ENCODE measurements at places on chromosomes 12 and 14. TPM values are rescaled to one million over a fixed set of nuclear protein-coding genes. Genes with fewer than 3 reads are reported as not detected.

- no peak overlapping the region for H3K4me3 ChIP-seq
- no peaks in the 10 kb centered on the region for H3K4me1 ChIP-seq
- no peaks in the 10 kb centered on the region for H3K36me3 ChIP-seq
- DNase-seq: peak; percentile 33
- H3K27me3 ChIP-seq: peaks cover 33% of the 10 kb centered on the region
Observed at GRCh38 chr12:47988073-47989022, 15.9 kb downstream of the COL2A1 start.

GRCh38 chr14:33788161-33788560 lies 162.7 kb downstream of the EGLN3 start:
- H3K4me1 ChIP-seq: no peaks in the 10 kb centered on the region
- no peak overlapping the region for H3K27ac ChIP-seq
- no peak overlapping the region for H3K4me3 ChIP-seq
- no peaks in the 10 kb centered on the region for H3K36me3 ChIP-seq

- H3K27ac ChIP-seq: no peak overlapping the region
- peaks cover 3% of the 10 kb centered on the region for H3K36me3 ChIP-seq
- DNase-seq: peak; percentile 61
- no peak overlapping the region for H3K4me3 ChIP-seq
Observed at GRCh38 chr12:29552324-29552927, 54.9 kb upstream of the OVCH1 start.

DNA sequence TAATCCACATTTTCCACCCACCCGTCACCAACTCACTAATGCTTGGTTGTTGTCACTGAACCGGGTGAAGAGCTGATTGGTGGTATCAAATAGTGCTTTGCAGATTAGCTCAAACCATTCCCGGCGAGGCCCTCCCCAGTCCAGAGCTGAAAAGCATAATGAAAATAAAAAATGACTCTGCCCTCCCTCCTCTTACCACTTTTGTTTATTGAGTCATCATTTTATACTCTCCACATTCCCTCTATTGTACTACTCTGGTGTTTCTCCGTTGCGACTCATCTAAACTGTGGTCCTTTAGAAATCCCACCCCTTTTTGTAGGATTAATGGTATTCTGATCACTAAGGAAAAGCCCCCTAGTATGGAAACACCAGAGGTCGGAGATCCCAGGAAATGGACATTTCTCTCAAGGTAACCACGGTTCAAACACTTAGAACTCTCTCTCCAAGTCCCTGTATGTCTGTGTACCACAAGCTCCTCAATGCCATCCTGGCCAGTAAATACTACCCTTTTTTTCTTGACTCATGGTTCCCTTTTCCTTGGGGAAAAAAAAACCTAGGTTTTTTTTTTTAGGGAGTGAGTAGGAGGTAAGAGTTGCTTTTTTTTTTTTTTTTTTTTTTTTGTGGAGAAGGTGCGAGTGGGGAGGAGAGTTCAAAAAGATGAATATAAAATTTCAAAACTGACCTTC lies 42.0 kb downstream of the AREL1 start:
- peaks cover 6% of the 10 kb centered on the region for H3K4me1 ChIP-seq
- peak overlapping the region; percentile 66 for H3K27ac ChIP-seq
- peak; percentile 82 for DNase-seq
- peaks cover 36% of the 10 kb centered on the region for H3K36me3 ChIP-seq
- no peak overlapping the region for H3K4me3 ChIP-seq

GRCh38 chr14:66070542-66071319 lies 415.4 kb upstream of the CCDC196 start:
- H3K4me1 ChIP-seq: no peaks in the 10 kb centered on the region
- no peak overlapping the region for H3K4me3 ChIP-seq
- H3K27ac ChIP-seq: no peak overlapping the region
- no peaks in the 10 kb centered on the region for H3K27me3 ChIP-seq
- no peaks in the 10 kb centered on the region for H3K36me3 ChIP-seq
- no peak for DNase-seq

DNA sequence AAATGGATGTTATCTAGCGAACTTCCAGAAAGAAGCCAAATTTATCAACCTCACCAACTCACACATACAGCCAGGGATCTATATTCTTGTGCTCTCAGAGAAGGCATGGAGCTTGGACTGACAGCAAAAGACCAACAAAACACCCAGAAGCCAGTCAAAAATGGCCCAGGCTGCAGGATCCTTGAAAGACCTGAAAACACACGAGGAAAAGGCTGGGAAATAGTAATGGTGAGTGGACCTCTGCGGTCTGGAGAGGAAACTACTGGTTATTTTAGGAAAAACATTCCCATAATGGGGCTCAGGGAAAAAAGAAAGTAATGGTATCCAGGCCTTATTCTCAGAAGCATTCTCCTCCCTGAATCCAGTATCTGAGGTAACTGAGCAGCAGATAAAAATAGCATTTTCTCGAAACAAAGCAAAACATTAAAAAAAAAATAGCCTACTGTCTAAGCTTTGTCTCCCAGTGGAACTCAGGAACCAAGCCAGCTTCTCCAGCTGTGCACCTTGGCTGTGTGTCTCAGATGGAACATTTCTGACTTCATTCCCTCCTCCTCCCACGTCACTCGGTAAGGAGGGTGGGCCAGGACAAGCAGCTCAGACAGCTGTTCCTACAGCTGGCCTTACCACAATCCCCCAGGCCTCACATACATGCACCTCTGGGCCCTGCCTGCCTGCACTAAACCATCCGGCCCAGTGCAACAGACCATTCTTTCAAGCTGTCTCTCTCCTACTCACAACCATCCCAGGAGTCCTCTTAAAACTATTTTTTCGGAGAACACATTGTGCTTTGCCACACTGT lies 249.9 kb downstream of the DAD1 start:
- no peaks in the 10 kb centered on the region for H3K4me1 ChIP-seq
- H3K27ac ChIP-seq: no peak overlapping the region
- H3K4me3 ChIP-seq: no peak overlapping the region
- DNase-seq: peak; percentile 83

- H3K36me3 ChIP-seq: no peaks in the 10 kb centered on the region
- peak; percentile 70 for DNase-seq
- H3K4me3 ChIP-seq: no peak overlapping the region
- no peak overlapping the region for H3K27ac ChIP-seq
Observed at GRCh38 chr12:71392521-71393145, 47.0 kb upstream of the LGR5 start.

DNA sequence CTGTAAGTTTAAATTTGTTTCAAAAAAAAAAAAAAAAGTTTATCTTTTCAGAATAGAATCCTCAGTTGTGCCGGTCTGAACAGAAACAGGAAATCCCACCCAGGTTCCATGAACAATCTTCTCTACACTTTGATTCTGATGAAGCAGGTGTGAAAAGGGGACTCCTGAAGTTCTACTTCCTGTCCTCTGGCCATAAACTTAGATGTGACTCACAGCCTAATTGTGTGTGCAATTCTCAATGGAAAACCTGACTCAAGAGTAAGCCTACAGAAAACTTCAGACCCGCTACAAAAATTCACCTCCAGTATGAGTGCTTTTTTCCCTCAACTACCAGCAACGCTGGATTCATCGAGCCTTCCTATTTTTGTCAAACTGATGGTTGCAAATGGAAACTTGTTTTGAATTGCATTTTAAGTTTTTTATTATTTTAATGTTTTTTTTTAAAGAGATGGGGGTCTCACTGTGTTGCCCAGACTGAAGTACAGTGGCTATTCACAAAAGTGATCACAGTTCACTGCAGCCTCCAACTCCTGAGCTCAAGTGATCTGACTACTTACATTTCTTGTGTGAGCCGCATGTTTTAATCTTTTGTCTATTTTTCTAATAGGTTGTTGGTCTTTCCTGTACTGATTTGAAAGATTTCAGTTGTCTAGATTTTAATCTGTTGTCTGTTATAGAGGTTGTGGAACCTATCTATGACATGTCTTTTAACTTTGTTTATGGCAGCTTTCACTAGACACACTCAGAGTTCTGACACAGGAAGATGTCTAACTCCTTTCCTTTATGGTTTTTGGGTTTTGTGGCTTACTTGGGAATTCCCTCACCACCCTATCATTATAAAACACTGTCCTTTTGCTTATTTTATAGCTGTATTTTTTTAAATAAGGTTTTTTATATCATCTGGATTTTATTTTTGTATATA lies 37.6 kb downstream of the ATG14 start:
- H3K4me1 ChIP-seq: peaks cover 3% of the 10 kb centered on the region
- H3K27me3 ChIP-seq: no peaks in the 10 kb centered on the region
- H3K27ac ChIP-seq: no peak overlapping the region
- H3K4me3 ChIP-seq: no peak overlapping the region

- H3K36me3 ChIP-seq: no peaks in the 10 kb centered on the region
- no peaks in the 10 kb centered on the region for H3K4me1 ChIP-seq
- H3K27me3 ChIP-seq: peaks cover 26% of the 10 kb centered on the region
- no peak overlapping the region for H3K4me3 ChIP-seq
- DNase-seq: no peak
- H3K27ac ChIP-seq: no peak overlapping the region
Observed at GRCh38 chr14:99721792-99722516, 37.9 kb downstream of the CYP46A1 start.

- H3K4me3 ChIP-seq: no peak overlapping the region
- H3K36me3 ChIP-seq: no peaks in the 10 kb centered on the region
- no peak for DNase-seq
- no peaks in the 10 kb centered on the region for H3K4me1 ChIP-seq
- H3K27ac ChIP-seq: no peak overlapping the region
Observed at GRCh38 chr14:101135796-101136742, 232.5 kb upstream of the RTL1 start.

DNA sequence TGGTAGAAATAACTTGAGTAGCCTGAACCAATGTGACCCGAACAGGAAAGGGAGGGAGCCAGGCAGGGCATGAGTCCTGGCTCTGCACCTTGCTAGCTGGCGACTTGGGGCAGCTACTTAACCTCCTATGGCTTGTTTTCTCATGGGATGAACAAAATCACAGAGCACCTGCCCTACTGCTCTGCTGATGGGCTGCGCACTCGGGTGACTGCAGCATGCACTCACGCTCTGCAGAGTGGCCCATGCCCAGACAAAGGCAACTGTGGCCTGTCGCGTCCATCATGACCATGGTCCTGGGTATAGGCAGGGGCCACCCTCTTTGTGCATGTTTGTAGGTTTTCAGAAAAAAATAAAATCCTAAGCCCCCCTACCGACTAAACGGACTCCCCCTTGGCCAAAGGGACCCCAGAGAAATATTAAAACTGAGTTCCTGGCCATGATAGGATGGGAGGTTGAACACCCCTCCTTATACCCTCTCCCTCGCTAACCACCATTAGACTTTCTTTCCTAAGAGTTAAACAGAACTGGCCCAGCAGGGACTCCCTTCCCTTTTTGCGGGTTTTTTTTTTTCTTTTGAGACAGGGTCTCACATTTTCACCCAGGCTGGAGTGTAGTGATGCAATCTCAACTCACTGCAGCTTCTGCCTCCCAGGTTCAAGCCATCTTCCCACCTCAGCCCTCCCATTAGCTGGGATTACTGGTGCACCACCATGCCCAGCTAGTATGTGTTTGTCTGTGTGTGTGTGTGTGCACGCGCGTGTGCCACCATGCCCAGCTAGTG lies 32.5 kb downstream of the VWF start:
- no peak overlapping the region for H3K27ac ChIP-seq
- peaks cover 26% of the 10 kb centered on the region for H3K4me1 ChIP-seq
- H3K4me3 ChIP-seq: no peak overlapping the region
- DNase-seq: no peak
- no peaks in the 10 kb centered on the region for H3K27me3 ChIP-seq

DNA sequence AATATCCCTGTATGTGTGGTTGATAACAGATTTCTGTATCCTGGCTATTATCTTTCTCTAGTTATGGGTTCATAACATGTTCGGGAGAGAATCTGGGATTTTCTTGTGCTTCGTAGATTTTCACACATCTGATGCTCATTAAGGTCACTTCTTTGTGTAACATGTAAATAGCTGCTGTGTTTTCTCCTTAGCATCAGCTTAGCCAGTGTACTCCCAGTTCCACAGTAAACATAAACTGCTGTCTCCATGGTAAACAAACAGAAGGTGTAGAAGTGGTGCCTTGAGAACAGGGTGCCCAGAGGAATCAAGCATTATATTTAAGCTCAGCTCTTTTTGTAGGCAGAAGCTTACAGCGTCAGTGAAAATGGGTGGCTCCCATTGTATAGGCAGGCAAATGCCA lies 88.0 kb downstream of the ANO6 start:
- no peak overlapping the region for H3K27ac ChIP-seq
- H3K4me1 ChIP-seq: peaks cover 6% of the 10 kb centered on the region
- H3K4me3 ChIP-seq: no peak overlapping the region
- no peak for DNase-seq

DNA sequence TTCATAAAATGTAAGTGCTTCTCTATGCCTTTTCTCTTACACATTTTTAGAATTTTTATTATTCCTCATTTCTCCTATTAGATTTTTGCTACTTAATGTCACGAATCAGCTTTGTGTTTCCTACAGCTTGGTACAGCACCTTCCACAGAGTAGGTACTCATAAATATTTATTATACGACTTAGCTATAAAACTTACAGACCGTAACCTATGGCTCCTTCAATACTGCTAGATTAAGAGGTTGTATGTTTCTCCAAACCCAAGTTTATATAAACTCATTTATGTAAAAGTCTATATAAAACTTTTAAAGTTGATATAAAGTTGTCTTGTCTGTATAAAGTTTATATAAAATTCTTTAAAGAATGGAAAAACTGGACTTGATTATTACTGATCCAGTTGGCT lies 11.5 kb downstream of the NFYB start:
- H3K36me3 ChIP-seq: peaks cover 30% of the 10 kb centered on the region
- no peak overlapping the region for H3K27ac ChIP-seq
- no peak overlapping the region for H3K4me3 ChIP-seq
- DNase-seq: no peak
- peaks cover 10% of the 10 kb centered on the region for H3K4me1 ChIP-seq
- H3K27me3 ChIP-seq: no peaks in the 10 kb centered on the region

DNA sequence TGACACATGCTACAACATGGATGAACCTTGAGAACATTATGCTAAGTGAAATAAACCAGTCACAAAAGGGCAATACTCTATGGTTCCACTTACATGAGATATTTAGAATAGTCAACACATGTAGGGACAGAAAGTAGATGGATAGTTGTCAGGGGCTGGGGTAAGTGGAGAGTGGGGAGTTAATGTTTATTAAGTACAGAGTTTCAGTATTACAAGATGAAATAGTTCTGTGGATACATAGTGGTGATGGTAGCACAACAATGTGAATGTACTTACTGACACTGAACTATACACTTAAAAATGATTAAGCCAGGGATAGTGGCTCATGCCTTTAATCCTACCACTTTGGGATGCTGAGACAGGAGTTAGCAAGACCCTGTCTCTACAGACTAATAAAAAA lies 8.7 kb downstream of the NUP107 start:
- no peaks in the 10 kb centered on the region for H3K27me3 ChIP-seq
- H3K4me3 ChIP-seq: no peak overlapping the region
- peaks cover 21% of the 10 kb centered on the region for H3K36me3 ChIP-seq

GRCh38 chr14:64848239-64848638 lies 31.5 kb downstream of the SPTB start:
- DNase-seq: no peak
- no peak overlapping the region for H3K4me3 ChIP-seq
- H3K4me1 ChIP-seq: no peaks in the 10 kb centered on the region
- H3K27ac ChIP-seq: no peak overlapping the region
- H3K36me3 ChIP-seq: no peaks in the 10 kb centered on the region
- H3K27me3 ChIP-seq: peaks cover 59% of the 10 kb centered on the region

- H3K4me1 ChIP-seq: no peaks in the 10 kb centered on the region
- H3K36me3 ChIP-seq: no peaks in the 10 kb centered on the region
- no peak overlapping the region for H3K4me3 ChIP-seq
- no peaks in the 10 kb centered on the region for H3K27me3 ChIP-seq
- DNase-seq: no peak
Observed at GRCh38 chr14:99009871-99010270, 262.1 kb downstream of the BCL11B start.

CCND2 gene
- total RNA-seq: 2.8 TPM

KRT86 gene
- not detected for total RNA-seq

CCDC196 gene
- not detected for total RNA-seq

SLCO1B3 gene
- total RNA-seq: not detected

GALNT8 gene
- total RNA-seq: not detected

PPP1R3E gene
- total RNA-seq: 1.3 TPM
